DMS79 (cell line): ENCODE measurements at places on chromosomes 6 and 20.

- DNase-seq: no peak
These were observed 447.9 kb downstream of the TFAP2B start for GRCh38 chr6:51266604-51267003.

DNA sequence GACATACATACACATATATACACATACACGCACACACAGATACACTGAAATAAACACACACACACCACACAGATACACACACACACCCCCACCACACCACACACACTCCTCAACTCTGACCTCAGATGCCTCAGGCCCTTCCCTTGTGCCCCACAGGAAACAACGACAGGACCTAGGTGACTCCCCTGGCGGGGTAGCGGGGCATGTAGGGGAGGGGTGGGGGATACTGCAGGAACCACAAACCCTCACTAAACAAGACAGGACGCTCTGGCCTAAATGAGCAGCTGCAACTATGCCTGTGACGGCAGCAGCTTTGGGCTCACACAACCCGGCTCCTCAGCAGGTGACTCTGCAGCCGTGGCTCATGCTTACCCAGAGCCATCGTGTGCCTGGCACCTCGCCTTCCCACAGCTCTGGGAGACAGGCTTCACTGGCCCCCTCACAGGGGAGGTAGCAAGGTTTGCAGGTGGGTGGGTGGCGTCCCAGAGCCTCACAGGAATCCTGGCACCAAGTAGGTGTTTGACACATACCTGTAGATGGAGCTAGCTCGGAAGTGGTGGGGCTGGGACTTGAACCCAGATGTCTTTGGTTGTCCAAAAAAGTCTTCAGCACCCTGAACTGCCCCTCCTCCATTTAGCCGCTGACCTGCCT is 100.8 kb downstream of the GRM4 start:
- no peak for DNase-seq

DNA sequence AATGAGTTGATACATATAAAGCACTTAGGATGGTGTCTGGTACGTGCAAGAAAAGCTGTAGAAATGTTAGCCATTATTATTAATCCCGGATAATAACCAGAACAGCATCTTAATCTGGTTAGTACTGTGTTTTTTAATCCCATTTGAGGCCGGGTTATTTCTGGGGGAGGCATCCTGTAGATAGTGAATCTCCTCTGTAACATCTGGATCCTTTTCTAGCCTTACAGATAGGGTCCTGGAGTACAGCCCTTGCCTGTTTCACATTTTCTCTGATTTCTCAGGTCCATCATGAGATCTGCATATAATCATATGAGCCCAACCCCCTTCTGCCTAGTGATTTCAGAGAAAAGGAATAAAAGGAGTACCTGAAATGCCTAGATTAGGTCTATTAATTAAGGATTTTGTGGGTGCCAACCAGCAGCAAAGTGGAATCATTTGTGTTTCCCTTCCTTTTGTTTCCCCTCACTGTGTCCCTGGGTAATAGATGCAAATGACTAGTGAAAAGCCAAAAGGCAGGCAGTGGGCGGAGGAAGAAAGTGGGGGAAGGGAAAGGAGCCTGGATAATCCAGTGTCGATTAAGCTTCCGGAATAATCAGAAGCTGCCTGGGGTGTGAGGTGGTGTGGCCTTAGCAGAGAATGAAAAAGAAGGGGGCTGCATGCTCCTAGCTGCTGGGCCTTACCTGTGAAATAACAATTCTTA is 88.9 kb downstream of the SOBP start:
- no peak for DNase-seq

GRCh38 chr6:91013511-91013910 is 426.6 kb upstream of the MAP3K7 start:
- no peak for DNase-seq

GRCh38 chr20:51526754-51527153 is 15.8 kb downstream of the NFATC2 start:
- no peak for DNase-seq
